ENCODE measurements at places on chromosomes 5 and 9. TPM values are rescaled to one million over a fixed set of nuclear protein-coding genes. Genes with fewer than 3 reads are reported as not detected.

The C5orf63 gene
- 3.4 TPM for total RNA-seq

The FRMD3 gene
- 34.7 TPM for total RNA-seq

The SLC22A5 gene
- total RNA-seq: 6.1 TPM

The GAPVD1 gene
- total RNA-seq: 59.7 TPM

The GABRA1 gene
- 19.4 TPM for total RNA-seq

The S1PR3 gene
- total RNA-seq: 9.6 TPM

The OCLN gene
- total RNA-seq: 6.9 TPM

The TOR4A gene
- total RNA-seq: 0.49 TPM

The KIF4B gene
- total RNA-seq: 0.25 TPM

The BHMT gene
- 0.25 TPM for total RNA-seq

The PDLIM4 gene
- 6.9 TPM for total RNA-seq

The NELFB gene
- 32.2 TPM for total RNA-seq

The NINJ1 gene
- 6.9 TPM for total RNA-seq

The SEPTIN8 gene
- 27.3 TPM for total RNA-seq

The DDX4 gene
- total RNA-seq: under 0.01 TPM

The GABRA6 gene
- total RNA-seq: 0.25 TPM

The SOX30 gene
- not detected for total RNA-seq

The CARD9 gene
- total RNA-seq: under 0.01 TPM

The UNC5A gene
- total RNA-seq: 6.6 TPM

The DNAI1 gene
- total RNA-seq: 0.25 TPM

The CCNO gene
- not detected for total RNA-seq

The DMRTA1 gene
- total RNA-seq: 0.25 TPM

The AHRR gene
- 2.0 TPM for total RNA-seq

The LCN2 gene
- 0.25 TPM for total RNA-seq

The AOPEP gene
- total RNA-seq: 14.3 TPM

The GPR150 gene
- total RNA-seq: 0.25 TPM

The NUTM2F gene
- not detected for total RNA-seq

The ATOSB gene
- total RNA-seq: 14.8 TPM

The CDC20B gene
- 0.25 TPM for total RNA-seq

Data from temporal lobe (tissue), 4 donors.